Stimulated activated CD4-positive, alpha-beta T cell treated with anti-CD3 and anti-CD28 coated beads, Interleukin-15, amount 100 ng/mL, for 1 hour (primary cell): ENCODE measurements at places on chromosomes 1 and 21.

DNA sequence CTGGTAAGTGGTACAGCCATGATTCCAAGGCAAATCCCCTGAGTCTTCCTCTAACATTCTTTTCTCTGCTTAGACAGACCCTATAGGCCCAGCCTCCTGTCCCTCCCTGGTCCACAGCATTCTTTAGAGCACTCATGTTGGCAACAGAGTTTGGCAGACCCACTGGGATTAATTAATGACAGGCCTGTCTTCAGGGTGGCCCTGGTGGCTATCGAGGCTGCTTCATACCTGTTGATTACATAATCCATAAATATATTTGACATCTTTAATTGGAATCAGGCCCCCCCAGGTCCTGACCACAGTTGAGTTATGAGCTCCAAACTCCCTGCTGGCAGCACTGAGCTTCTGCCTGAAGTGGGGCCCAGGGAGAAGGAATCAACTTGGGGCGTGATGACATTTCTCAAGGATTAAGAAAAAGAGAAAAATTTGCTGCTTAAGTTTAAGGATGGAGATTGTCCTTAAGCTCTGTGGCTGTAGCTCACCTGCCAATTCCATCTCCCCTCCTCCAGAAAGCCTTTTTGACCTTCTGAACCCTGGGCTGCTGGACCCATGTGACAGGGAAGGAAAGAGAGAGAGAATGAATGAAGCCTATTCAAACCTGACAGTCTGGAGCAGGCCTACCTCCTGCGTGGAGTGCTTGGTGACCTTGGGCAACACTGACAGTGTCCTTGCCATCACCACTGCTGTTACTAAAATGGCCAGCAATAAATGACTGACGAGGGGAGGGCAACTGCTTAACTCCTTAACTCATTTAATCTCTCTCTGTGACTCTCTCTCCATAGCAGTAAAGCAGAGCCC lies 156.6 kb downstream of the TRABD2B start:
- DNase-seq = no peak

GRCh38 chr1:22874785-22875184 lies 97.9 kb downstream of the LACTBL1 start:
- DNase-seq = no peak

DNA sequence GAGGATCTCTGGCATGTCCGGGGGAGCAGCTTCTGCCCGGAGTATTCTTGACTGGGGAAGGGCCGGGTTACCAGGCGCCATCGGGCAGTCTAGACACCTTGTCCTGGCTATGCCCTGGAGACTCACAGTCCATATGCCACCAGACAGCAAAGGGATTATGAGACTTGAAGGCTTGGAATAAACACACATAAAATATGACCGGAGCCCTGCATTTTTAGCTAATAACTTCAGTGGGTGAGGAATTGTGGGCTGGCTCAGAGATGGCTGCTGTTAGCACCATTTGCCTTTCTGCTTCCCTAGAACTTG lies 15.5 kb downstream of the NTPCR start:
- DNase-seq = no peak

- DNase-seq = no peak
Measured at GRCh38 chr21:38819719-38820159, 14.0 kb downstream of the ETS2 start.

GRCh38 chr1:87880764-87881163 lies 552.1 kb downstream of the LMO4 start:
- DNase-seq = no peak
